ENCODE measurements at places on chromosomes 4 and X. TPM values are rescaled to one million over a fixed set of nuclear protein-coding genes. Genes with fewer than 3 reads are reported as not detected.

GRCh38 chr4:136103616-136104015 is 1428.7 kb downstream of the PCDH18 start:
- no peak for DNase-seq

BANK1 gene
- total RNA-seq = 1.4 TPM

GRCh38 chr4:83223781-83224180 is 60.8 kb downstream of the COQ2 start:
- DNase-seq = no peak

GRCh38 chrX:31934015-31934414 is 862.2 kb upstream of the FTHL17 start:
- no peak for DNase-seq

GRCh38 chr4:74293558-74293957 is 14.7 kb upstream of the EPGN start:
- no peak for DNase-seq

DNA sequence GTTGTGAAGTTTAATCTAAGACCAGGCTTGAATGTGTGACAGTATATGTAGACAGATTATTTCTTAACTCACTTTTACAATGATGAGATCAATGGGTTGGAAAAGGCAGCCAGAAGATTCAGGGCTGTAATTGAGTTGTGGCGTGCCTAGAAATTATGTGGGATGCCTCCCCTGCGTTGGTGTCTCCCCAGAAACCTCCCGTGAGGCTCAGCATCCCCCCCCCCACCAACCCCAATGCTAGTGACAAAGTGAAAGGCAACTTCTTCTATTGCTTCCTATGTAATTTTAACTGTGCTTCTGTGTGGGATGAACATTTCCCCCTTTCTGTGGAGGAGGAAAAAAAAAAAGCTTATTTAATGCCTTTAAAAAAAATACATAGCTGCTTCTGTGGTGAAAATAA is 297.9 kb downstream of the ARHGAP10 start:
- no peak for DNase-seq

GRCh38 chrX:40964633-40965586 is 120.3 kb upstream of the USP9X start:
- DNase-seq = no peak

CT45A2 gene
- total RNA-seq = not detected

DNA sequence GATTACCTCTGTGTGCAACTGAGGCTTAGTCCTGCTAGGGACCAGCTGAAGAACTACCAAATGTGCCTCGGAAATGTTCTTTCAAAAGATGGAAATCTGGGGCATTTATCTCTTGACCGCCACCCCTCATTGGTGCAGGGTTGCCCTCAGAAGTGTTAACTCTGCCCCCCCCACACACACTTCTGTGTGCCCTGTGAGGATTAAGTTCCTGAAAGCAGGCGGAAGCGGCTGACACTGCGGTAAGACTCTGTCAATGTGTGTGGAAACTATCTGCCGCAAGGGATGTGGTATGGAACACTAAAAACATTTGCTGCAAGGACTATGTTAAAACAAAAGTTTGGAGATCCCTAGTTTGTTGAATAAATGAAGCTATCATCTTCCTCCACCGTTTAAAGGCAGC is 106.9 kb upstream of the NDP start:
- no peak for DNase-seq

GRCh38 chr4:90120037-90120436 is 7.2 kb upstream of the CCSER1 start:
- no peak for DNase-seq

GRCh38 chr4:117249333-117249732 is 164.0 kb upstream of the TRAM1L1 start:
- no peak for DNase-seq

QDPR gene
- total RNA-seq = 13.6 TPM

DNA sequence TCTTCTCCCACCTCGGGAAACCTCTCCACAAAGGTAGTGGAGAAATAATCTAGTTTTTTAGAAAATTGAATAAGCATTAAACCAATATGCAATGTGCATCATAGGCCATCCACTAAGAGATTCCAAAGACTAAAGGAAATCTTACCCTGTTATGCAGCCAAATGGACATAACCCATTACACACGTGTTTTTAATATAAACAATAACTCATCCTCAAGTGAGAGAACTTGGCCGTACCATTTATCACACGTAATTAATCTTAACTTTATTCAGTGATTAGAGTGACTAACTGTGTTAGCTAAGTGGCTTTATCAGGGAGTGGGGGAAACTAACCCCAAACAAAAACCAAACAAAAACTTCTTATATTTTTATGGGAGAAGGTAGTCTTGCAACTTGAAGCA is 57.8 kb downstream of the AFM start:
- DNase-seq = no peak

DNA sequence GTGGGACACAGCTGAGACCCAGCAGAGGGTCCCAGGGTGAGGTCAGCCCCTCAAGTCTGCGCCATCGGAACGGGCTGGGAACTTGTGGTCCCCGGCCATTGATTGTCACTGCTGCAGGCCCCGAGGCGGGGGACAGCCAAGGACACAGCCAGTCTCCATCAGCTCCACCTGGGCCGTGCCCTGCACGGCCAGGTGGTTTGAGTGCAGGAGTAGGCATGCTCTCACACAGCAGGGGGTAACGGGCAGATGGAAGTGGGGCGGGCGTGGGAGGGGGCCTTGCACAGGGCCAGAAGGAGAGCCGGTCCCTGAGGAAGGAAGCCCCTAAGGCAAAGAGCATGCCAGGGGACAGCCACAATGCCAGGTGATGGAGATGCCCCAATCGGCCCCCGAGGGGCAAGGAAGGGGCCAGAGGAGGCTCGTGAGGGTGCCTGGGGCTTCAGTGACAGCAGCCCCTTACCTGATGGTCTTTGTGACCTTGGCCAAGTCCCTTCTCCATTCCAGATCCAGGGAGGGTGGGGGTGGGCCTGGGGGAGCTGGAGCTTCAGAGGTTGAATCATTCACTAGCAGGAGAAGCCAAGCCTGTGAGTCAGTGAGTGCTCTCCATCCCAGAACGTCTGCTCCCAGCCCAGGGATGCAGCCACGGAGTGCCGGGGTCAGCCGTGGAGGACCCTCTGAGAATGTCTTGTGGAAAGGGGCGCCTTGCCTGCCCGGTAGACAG is 2.3 kb downstream of the ATP2B3 start:
- no peak for DNase-seq

- DNase-seq = no peak
These were observed 23.7 kb upstream of the FAM47B start for GRCh38 chrX:34918856-34919255.

DNA sequence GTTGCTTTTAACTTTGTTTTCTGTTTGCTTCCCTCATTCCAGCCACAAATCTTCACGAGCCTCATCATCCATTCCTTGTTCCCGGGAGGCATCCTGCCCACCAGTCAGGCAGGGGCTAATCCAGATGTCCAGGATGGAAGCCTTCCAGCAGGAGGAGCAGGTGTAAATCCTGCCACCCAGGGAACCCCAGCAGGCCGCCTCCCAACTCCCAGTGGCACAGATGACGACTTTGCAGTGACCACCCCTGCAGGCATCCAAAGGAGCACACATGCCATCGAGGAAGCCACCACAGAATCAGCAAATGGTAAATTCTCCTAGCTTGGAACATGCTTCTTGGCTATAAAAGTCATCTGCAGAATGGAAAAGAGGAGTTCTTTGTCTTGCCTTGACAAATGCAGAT is 12.6 kb downstream of the AMTN start:
- no peak for DNase-seq

DNA sequence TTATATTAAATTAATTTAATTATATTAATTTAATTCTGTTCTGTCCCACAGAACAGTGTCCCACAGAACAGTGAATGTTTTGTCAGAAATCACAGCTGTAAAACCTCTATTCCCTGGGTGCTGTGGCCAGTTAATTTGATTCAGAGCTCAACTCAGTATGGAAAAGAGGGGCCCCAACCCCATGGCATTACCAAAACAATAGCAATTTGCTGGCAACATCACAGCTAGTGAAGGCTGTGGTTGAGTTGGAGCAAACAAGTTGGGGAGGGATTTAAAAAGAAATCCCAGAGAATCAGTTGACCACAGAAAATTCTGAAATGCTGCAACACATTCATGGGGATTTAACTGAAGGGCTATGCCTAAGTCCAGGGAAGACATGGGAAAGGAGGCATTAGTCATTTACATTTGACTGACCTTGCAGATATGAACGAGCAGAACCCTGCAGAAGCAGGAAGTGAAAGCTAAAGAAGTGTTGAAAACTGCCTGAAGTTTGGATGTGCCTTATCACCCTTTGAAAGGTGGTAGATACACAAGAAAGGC is 30.1 kb downstream of the PDHA2 start:
- no peak for DNase-seq

GRCh38 chrX:1169189-1169588 is 43.3 kb downstream of the CRLF2 start:
- DNase-seq = no peak

- peak; percentile 28 for DNase-seq
These were observed 311.4 kb downstream of the MAPK10 start for GRCh38 chr4:86048426-86048825.

DNA sequence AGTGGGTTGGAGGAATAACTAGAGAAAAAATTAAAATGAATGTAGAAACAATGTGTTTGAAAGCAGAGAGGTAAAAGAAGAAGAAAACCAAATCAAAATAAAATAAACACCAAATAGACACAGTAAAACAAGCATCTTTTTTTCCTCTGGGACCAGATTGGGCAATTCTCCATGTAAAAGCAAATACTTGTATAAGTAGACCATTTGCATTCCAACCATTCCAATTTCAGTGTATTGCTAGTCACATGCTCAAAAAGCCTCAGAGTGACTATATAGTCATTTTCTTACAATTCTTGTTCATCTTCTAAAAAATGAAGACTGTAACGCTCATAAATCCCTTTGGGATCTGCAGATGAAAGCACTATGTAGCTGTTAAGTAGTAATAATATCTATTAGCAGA is 969.5 kb downstream of the PCDH18 start:
- DNase-seq = no peak

EGF gene
- 0.72 TPM for total RNA-seq

DNA sequence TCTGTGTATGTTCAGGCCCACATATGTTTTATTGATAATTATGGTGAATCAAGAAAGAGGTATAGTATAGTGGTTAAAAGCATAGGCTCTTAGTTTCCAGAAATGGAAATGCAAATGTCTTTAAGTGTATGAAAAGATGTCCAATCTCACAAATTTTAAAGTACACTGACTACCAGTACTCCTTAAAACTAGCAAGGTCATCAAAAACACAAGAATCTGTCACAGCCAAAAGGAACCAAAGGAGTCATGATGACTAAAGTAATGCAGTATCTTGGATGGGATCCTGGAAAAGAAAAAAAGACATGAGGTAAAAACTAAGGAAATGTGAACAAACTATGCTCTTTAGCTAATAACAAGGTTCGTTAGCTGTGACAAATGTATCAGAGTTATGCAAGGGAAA is 661 bp upstream of the RBM41 start:
- no peak for DNase-seq

FABP2 gene
- total RNA-seq = not detected

UGT2B17 gene
- not detected for total RNA-seq

DNA sequence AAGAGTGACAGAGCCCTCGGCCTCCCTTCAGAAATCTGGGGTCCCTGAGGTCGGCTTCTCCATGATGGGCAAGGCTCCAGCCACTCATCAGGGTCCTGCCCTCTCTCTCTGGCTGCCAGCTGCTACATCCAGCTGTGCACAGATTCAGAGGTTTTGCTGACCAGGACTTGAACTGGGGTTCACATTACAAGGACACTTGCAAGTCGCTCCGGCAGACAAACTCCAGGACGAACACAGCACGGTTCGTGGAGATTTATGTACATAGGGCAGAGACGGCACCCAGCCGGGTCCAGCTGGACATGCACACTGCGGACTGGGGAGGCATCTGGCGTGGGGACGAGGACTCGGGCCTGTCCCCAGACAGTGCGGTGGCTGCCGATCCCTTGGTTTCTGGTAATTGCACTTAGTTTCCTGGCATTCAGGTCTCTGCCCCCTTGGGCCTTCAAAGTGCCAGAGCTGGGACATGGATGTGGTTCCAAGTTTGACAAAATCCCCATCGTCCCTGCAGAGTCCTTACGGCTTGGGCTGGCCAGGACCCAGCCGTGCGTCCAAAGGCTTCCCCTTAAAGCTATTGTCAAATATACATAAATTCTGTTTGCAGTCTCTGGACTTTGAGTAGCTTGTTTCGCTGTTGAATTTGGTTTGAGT is 6.2 kb upstream of the C4orf50 start:
- no peak for DNase-seq

RASL11B gene
- 6.3 TPM for total RNA-seq

DNA sequence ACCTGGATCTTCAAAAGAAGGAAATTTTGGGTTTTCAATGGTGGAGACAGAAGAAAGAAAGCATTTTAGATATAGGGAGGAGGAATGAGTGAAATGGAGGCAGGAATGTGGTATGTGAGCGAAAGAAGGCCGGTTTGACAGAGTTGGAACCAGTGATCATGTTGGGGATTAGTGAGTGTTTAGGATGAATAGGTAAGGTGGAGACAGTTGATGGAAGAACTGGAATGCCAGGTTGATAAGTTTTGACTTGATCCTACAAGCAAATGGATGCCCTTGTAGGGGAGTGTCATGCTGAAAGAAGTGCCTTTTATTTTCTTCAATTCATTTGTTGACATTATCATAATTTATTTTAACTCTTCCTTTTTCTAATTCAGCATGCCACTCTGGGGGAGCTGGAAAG is 207.8 kb upstream of the AMOT start:
- no peak for DNase-seq

NLGN3 gene
- total RNA-seq = 34.4 TPM

GRCh38 chrX:44246826-44247225 is 96.6 kb downstream of the EFHC2 start:
- no peak for DNase-seq

DNA sequence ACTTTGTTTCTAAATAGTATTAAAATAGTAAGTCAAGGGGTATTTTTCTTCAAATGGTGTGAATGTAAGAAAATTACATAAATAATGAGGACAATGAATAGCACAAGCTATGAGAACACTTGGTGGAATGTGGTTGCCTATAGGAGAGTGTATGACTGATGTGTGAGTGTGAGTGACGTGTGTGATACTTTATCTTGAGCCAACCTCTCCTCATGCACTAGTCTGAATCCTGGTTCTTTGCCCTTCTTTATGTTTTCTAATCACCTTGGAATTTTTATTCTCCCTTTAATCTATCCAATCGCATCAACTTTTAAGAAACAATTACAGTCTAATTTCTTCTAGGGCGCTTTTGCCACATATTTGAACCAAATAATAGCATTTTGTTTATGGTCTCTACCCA is 98.2 kb downstream of the YIPF7 start:
- DNase-seq = no peak

DNA sequence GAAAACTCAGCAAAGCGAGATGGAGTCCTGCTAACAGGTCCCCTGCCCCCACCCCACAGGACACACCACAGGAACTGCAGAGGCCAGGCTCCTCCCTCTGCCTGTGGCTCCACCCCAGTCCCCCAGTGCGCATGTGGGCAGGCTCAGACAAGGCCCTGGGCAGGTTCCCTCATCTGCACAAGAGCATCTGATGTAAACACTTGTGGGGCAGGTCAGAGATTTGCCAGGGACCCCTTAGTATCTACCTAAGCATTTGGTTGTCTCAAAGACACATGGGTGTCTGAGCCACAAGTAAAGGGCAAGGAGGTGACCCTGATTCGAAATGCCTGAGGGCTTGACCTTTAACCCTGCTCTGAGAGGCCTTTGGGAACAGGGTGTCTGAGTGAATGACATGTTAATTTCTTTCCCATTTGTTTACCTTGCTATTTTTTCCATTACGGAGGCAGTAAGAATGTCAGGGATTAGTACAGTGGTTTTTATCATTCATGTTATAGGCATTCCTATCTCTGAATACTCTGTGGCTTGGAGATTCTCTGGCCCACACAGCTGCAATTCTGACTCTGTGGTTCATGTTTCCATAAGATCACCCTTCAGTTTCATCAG is 85.3 kb downstream of the ZNF518B start:
- no peak for DNase-seq

- DNase-seq = no peak
These were observed 52.8 kb downstream of the REPS2 start for GRCh38 chrX:16999275-16999674.

GABRG1 gene
- total RNA-seq = 26.6 TPM

All from spinal cord (tissue), 10 donors.